ENCODE measurements at places on chromosomes 6 and 20. TPM values are rescaled to one million over a fixed set of nuclear protein-coding genes. Genes with fewer than 3 reads are reported as not detected.
A peak's percentile ranks its signal among the peaks of the same experiment; 100 is the strongest.

DNA sequence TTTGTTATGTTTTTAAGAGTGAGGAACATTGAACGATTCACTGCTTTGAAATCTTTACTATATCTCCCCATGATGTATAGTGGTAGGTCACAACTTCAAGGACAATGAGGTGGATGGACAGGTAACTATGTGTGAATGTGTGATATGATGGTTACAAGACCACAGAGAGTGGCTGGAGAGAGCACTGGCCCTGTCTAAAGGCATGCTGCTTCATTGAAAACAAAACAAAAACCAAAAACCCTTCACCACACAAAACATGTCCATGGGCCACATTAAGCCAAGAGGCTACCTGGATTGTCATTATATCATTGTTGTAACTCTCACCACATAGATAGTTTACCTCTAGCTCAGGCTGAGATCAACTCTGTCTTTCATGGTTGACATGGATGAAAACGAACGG, 180.6 kb upstream of the TENT5A start:
- no peak overlapping the region for H3K4me3 ChIP-seq
- H3K36me3 ChIP-seq = peaks cover 2% of the 10 kb centered on the region
- H3K4me1 ChIP-seq = peaks cover 20% of the 10 kb centered on the region
- no peak overlapping the region for H3K27ac ChIP-seq
- H3K27me3 ChIP-seq = no peaks in the 10 kb centered on the region

GRCh38 chr20:19288061-19288460, 75.6 kb downstream of the SLC24A3 start:
- H3K36me3 ChIP-seq = no peaks in the 10 kb centered on the region
- no peaks in the 10 kb centered on the region for H3K4me1 ChIP-seq
- DNase-seq = no peak
- H3K27me3 ChIP-seq = no peaks in the 10 kb centered on the region
- no peak overlapping the region for H3K27ac ChIP-seq

GRCh38 chr6:148407372-148407771, 64.7 kb downstream of the SASH1 start:
- H3K27me3 ChIP-seq = no peaks in the 10 kb centered on the region
- peak overlapping the region; percentile 91 for H3K27ac ChIP-seq
- no peak for DNase-seq
- H3K4me3 ChIP-seq = no peak overlapping the region
- H3K4me1 ChIP-seq = peaks cover 31% of the 10 kb centered on the region

CCDC170 gene
- 0.60 TPM for total RNA-seq

Data from chondrocyte (in vitro differentiated cells).